ENCODE measurements at places on chromosomes 7 and 10. TPM values are rescaled to one million over a fixed set of nuclear protein-coding genes. Genes with fewer than 3 reads are reported as not detected.

GRCh38 chr7:128921866-128922440 lies 11.4 kb upstream of the KCP start:
- no peak overlapping the region for H3K27ac ChIP-seq
- H3K4me1 ChIP-seq = no peaks in the 10 kb centered on the region
- DNase-seq = peak; percentile 40
- peaks cover 26% of the 10 kb centered on the region for H3K27me3 ChIP-seq

MYPN gene
- 0.16 TPM for total RNA-seq

GRCh38 chr7:1060315-1061072 lies 16.1 kb downstream of the GPR146 start:
- peak overlapping the region; percentile 5 for H3K4me3 ChIP-seq
- H3K4me1 ChIP-seq = peaks cover 84% of the 10 kb centered on the region
- H3K27ac ChIP-seq = peak overlapping the region; percentile 55

- no peak for DNase-seq
- H3K27ac ChIP-seq = no peak overlapping the region
- H3K36me3 ChIP-seq = no peaks in the 10 kb centered on the region
- H3K4me3 ChIP-seq = no peak overlapping the region
- H3K27me3 ChIP-seq = no peaks in the 10 kb centered on the region
Observed at GRCh38 chr7:142481548-142481947, 223.7 kb upstream of the PRSS58 start.

DNA sequence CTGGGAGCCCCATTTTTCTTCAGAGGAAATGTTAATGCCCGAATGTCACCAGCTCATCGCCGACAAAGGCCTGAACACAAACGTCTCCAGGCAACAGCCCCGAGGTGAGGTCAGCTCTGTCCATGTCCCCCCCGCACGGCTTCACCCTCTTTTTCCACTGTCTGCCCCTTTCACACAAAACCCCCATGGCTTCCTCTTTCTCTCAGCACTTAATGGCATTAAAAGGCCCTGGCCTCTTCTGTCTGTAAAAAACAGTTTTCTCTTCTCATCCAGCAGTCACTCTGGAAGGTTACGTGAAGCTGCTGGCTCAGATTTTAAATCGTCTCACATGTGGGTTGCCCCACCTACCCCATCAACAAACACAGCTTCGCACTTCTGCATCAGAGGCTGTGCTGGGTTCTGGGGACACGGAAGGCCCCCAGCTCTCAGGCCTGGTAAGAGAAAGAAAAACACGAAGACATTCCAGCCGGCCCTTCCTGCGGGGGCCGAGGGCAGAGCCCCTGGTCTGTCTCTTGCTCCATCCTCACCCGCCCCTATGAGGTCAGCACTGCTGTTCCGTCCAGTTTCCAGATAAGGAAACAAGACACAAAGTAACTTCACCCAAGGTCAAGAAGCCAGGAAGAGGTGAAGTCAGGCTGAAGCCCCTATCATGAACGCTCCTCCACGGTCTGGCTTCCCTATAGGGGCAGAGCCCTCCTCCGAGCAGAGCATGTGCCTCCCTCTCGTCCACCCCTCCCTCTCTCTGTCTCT lies 91.1 kb upstream of the PDGFA start:
- H3K27me3 ChIP-seq = no peaks in the 10 kb centered on the region
- peaks cover 18% of the 10 kb centered on the region for H3K4me1 ChIP-seq
- H3K4me3 ChIP-seq = no peak overlapping the region
- no peak for DNase-seq
